ENCODE measurements at places on chromosomes 13 and 19.

GRCh38 chr19:37963190-37963936, 56.4 kb downstream of the SIPA1L3 start:
- peak; percentile 36 for DNase-seq

DNA sequence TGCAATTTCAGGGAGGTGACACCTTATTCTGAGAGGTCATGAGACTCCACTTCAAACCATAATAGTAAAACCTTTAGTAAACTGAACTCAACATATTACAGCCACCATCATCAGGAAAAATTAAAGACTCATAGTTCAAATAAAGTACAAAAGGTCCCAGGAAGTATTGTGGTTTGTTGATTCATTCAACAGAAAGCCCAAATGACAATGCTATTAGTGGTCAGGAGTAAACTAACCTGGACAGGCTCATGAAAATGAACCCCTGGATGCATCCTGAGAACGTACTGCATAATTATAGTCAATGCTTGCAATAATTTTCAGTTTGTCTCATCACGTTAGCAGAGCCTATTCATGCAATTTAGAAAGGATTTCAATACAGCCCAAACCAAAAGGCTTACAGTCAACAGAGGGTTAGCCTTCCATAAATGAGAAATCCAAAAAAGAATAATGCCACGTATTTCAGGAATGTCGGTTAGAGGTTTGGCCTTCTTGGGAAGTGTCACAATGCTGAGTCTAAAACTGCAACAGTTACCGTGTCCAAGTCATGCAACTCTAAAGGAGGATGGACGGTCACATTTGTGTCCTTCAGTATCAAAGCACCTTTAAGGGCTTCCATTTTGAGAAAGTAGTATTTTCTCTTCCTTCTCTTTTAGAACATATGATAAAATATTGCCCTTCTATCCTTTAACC, 280.8 kb downstream of the ABCC4 start:
- peak; percentile 10 for DNase-seq

DNA sequence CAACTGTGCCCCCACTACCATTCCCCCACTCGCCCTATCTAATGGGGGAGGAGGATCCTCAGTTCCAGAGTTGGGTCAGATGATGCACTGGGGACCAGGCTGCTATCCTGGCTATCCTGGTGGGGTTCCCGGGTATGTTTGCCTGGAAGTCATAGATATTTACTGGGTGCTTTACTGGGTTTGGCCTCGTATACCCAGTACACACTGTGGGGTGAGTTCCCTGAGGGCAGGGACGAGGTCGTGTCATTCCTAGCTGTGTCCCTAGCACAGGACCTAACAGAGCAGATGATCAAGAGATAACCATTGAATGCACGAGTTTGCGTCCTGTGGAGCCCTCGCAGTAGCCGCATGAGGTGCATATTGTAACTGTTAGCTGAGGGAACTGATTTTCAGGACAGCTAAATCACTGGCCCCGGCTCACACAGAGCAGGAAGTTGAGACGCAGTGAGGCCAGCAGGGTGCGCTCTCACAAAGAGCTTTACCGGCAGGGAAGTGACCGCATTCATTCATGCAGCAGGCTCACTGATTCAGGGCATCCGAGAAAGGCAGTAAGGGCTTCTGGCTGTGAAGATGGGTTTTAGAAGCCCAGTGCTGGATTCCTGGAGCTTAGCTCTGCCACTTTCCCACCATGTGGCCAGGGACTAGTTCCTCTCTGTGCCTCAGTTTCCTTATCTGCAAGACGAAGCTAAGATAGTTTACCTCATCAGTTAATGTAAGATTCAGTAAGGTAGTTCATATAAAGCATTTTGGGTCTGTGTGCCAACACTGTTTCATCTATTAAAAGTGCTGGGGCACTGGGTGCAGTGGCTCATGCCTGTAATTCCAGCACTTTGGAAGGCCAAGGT, 6.0 kb downstream of the RUVBL2 start:
- peak; percentile 60 for DNase-seq

- DNase-seq, result no peak
These were observed 29.8 kb downstream of the DGKH start for GRCh38 chr13:42078128-42078808.

DNA sequence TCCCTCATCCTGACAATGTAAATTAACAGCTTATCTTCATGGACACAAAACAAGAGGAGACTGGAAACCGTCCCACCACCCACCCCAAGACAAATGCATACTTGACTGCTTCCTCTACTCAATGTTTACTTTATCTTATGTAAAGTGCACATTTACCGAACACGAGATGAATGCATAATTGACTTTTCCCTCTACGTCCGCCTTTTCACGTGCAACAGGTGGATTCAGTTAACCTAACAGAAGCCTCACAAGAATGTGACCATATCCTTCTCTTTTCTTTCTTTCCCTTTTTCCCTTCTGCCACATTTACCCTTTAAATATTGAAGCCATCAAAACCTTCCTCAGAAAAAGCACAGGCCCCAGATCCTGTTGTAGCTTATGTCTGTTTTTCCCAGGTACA, 468.0 kb downstream of the UQCRFS1 start:
- no peak for DNase-seq

GRCh38 chr19:37977391-37977790, 70.4 kb downstream of the SIPA1L3 start:
- DNase-seq, result no peak

- no peak for DNase-seq
These were observed 58.1 kb downstream of the TRPC4 start for GRCh38 chr13:37811441-37811840.

- no peak for DNase-seq
These were observed 1151.0 kb downstream of the DIAPH3 start for GRCh38 chr13:59012731-59013130.

DNA sequence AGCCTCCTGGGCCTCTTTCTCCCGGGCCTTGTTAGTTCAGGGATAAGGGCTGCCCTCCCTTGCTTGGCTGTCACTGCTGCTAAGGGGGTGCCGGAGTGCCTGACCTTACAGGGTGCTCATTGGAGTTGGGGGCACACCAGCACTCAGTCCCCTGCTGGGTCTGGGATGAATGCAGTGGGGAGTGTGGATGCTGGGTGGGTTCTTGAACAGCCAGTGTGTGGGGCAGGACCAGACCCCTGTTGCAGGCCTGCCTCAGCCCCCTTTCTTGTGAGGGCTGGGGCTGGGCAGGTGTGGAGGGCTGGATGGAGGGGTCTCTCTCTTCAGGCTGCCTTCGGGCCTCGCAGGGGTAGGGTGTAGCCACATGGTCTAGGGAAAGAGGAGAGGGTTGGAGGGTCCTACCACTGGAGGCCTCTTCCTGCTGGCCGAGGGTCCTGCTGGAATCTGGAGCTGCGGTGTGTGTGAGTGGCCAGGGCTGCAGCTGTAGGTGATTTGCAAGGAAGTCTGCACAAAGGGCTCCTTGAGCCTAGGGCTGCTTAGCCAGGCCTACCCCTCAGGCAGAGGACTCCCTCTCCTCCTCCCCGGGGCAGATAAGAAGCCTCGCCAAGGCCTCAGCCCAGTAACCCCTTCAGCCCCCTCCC, 3.2 kb downstream of the CEBPA start:
- DNase-seq, result no peak

- no peak for DNase-seq
These were observed 4.2 kb downstream of the EPOR start for GRCh38 chr19:11379857-11380350.

- DNase-seq, result no peak
These were observed 278.6 kb upstream of the TSHZ3 start for GRCh38 chr19:31627620-31628365.

- no peak for DNase-seq
These were observed 23.1 kb upstream of the CXCL17 start for GRCh38 chr19:42465827-42466280.

DNA sequence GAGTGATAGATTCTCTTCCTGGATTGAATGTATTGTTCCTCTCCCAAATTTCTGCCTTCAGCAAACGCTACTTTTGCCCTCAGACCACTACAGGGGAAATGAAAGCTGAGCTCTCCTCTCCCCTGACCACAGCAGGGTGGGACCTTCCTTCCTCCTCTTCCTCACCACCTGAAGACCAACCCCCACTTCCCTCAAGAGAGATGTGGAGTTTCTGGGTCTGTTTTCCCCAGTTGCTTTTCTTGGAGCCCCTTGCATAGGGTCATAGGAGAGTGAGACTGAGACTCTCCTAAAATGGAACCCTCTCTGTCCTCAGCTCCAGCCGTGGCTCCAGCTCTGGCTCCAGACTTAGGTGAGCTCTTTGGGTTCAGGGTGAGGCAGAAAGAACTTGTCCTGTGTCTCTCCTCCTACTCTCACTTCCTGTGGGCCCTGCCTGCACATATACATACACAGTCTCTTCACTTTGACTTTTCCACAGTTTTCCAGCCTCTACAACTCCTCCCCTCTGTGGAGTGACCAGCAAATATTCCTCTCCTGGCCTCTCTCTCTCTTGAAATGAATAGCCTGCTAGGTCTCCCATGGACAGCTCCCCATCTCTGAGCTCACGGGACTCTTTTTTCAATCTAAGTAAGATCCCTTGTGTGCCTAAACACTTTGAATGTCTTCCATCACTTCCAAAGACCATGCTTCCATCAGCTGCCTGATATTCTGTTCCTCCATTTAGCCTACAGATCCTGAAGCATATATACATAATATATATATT, 19.2 kb upstream of the ZNF175 start:
- no peak for DNase-seq

GRCh38 chr19:50489461-50490011, 12.9 kb upstream of the GARIN5A start:
- DNase-seq, result no peak

GRCh38 chr19:5445071-5445470, 10.1 kb upstream of the ZNRF4 start:
- DNase-seq, result no peak

DNA sequence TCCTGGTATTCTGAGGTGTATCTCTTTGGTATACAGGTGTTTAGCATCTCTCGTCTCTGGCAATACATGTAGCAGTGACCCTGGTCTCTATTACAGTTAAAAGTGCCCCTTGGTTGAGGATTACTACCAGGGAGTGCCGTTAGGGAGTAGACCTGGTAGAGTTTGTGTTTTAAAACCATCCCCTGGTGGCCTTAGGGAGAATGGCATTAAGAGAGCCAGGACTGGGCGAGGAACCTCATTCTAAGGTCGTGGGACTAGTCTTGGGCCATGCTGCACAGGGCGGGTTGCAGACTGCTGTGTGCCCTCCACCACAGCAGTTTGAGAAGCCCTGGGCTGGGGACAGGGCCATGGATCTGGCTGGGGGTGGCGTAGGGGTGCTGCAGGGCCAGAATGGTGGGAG, 35.0 kb downstream of the B3GLCT start:
- DNase-seq, result peak; percentile 2

- peak; percentile 21 for DNase-seq
These were observed 471.8 kb downstream of the LIG4 start for GRCh38 chr13:107743526-107743925.

GRCh38 chr13:68214691-68215415, 984.7 kb upstream of the PCDH9 start:
- DNase-seq, result no peak

- DNase-seq, result no peak
These were observed 859.0 kb upstream of the SLITRK1 start for GRCh38 chr13:84741253-84741652.

DNA sequence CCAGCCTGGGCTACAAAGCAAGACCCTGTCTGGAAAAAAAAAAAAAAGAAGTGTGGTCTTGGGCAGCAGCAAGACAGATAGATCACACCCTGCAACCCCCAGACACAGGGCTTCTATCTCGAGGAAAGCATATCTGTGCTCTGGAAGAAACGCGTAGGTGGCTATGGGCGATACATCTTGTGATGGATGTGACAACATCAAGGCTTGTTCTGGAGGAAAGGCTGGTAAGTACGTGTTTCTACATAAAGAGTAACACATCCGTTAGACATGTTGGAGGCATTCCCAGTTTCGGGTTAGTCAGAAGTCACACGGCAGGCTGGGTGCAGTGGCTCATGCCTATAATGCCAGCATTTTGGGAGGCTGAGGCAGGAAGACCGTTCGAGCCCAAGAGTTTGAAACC, 6.6 kb upstream of the DHDH start:
- DNase-seq, result peak; percentile 98

DNA sequence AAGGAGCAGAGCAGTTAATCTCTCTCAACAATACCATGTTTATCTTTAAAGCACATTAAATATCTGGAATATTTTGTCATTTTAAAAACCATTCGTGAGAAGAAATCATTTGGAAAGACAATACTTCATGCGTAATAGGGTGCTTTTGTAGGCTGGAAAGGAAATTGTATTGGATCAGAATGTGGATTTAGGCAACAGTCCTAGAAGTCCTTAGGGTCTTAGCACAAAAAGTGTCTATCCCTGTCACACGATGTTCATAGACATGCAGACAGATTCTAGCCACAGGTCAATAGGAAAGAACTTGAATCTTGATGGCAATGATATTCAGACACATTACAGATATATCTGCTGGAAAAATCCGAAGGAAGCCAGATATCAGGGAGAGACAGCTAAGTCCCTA, 156.0 kb downstream of the KCTD12 start:
- DNase-seq, result no peak

All from HCEC 1CT (cell line).